ENCODE measurements at places on chromosomes 4 and X. TPM values are rescaled to one million over a fixed set of nuclear protein-coding genes. Genes with fewer than 3 reads are reported as not detected.
A peak's percentile ranks its signal among the peaks of the same experiment; 100 is the strongest.

XPNPEP2 gene
- 0.72 TPM for total RNA-seq

TAF7L gene
- 0.82 TPM for total RNA-seq

XAGE1A gene
- not detected for total RNA-seq

ARSD gene
- 13.5 TPM for total RNA-seq

FOXP3 gene
- total RNA-seq, result 0.21 TPM

SHROOM3 gene
- 17.5 TPM for total RNA-seq

ABLIM2 gene
- total RNA-seq, result 44.2 TPM

CFAP299 gene
- not detected for total RNA-seq

NMU gene
- total RNA-seq, result 6.2 TPM

GRCh38 chr4:55256787-55257186 lies 89.3 kb upstream of the SRD5A3 start:
- DNase-seq, result no peak

DNA sequence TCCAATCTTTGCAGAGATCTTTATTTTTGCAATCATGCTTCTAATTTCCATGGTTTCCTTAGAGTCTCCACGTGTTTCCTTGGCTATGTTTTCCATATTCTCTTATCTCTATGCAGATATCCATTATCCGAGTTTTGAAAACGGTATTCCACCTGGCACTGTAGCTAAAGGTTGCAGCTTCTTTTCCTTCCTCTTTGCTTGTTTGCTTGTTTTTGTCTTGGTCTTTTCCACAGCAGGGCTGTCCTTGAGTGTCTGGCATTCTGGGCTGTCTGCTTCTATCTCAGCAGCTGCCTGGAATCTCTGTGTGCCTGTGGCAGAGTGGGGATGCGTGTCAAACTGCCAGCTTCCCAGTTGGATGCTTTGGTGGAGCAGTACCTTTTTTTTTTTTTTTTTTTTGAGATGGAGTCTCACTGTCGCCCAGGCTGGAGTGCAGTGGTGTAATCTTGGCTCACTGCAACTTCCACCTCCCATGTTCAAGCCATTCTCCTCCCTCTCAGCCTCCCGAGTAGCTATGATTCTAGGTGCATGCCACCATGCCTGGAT lies 46.9 kb downstream of the WFS1 start:
- DNase-seq, result no peak

GRCh38 chr4:158374318-158374717 lies 147.4 kb upstream of the RXFP1 start:
- no peak for DNase-seq

DNA sequence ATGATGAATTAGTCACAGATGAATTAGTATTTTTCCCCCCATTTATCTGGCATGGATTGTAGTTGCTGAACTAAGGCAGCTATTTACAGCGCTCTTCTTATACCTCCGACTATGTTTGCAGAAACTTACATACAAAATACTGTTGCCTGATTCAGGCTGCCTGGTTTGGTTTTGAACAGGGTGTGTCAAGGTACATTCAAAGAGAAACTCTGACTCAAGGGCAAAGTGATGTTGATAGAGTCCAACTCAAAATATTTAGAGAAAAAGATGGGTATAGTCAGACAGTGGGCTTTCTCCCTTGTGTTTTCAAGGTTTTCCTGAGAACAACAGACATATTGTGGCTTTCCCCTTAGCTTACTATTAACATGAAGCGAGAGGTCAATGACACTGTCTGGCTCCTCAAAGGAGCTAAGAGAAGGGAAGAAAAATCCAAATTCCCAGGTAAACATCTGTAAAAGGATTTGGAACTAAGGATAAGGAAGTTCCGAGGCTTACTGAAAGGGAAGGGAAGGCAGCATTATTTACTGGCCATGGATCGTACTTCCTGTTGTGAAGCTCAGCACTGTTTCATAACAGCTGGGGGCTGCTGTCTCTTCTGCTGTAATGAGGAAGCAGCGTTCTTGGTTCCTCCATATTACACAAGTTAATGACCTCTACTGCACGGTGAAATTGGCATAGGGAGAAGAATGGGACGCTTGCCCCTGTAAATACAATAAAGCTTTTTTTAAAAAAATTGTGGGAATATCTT lies 30.9 kb downstream of the FAM9C start:
- peak; percentile 61 for DNase-seq

- DNase-seq, result peak; percentile 23
Measured at GRCh38 chr4:157806184-157806583, 366.6 kb downstream of the GASK1B start.

DNA sequence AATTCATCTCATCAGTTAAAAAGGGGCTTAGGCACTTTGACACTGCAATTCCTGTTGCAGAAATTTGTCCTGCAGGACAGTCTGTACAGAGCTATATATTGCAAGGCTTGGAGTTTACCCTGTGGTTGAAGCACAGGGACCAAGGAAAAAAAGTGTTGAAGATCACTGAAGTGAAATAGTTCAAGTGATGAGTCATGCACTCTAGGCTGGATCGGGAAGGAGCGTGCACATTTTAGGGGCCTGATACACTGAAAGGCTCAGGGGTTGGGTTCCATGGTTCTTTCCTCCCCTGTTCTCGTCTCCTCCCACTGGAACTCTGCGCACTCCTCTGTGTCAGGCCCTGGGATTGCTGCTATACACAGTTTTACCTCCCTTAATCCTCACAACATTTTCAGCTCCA lies 104.9 kb upstream of the ARMCX2 start:
- DNase-seq, result no peak

GRCh38 chr4:75545526-75545925 lies 10.3 kb upstream of the ODAPH start:
- no peak for DNase-seq

GRCh38 chr4:158819942-158820786 lies 51.3 kb downstream of the FNIP2 start:
- DNase-seq, result no peak

DNA sequence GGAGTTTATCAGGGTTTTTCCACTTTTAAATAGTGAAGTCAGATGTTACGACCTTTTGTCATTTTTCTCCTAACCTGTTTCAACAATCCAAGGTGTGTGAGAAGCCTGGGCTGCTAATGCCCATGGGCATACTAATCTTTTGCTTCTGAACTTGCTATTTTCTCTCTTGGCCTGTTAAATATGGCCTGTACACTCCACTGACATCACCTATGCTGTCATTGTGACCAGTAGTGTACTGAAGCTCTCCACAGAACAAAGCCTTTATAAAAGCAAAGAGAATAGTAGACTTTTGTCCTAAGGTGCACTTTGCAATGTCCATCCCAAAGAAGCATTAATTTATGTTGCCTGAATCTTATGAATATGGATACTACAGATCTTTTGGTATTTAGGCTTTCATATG lies 1490.5 kb downstream of the STIM2 start:
- DNase-seq, result no peak

- no peak for DNase-seq
Measured at GRCh38 chrX:20433388-20433775, 166.7 kb upstream of the RPS6KA3 start.

- DNase-seq, result no peak
Measured at GRCh38 chrX:27751976-27752375, 55.8 kb upstream of the MAGEB10 start.

DNA sequence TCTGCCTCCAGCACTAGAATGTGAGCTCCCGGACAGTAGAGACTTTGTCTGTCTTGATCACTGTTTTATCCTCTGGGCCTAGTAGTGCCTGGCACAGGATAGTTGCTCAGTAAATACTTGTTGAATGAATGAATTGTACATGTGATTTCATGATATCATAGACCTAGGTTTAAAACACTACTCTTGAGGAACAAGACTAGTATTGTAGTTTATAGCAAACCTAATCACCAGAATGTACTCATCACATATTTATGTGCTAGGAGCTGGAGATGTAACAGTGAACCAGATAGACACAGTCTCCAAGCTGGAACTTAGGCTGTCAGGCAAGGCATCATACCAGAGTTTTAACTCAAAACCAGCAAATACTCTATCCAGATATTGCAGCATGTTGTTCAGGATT lies 23.5 kb downstream of the GAB3 start:
- no peak for DNase-seq

- no peak for DNase-seq
Measured at GRCh38 chr4:62970846-62971245, 1438.4 kb downstream of the TECRL start.

DNA sequence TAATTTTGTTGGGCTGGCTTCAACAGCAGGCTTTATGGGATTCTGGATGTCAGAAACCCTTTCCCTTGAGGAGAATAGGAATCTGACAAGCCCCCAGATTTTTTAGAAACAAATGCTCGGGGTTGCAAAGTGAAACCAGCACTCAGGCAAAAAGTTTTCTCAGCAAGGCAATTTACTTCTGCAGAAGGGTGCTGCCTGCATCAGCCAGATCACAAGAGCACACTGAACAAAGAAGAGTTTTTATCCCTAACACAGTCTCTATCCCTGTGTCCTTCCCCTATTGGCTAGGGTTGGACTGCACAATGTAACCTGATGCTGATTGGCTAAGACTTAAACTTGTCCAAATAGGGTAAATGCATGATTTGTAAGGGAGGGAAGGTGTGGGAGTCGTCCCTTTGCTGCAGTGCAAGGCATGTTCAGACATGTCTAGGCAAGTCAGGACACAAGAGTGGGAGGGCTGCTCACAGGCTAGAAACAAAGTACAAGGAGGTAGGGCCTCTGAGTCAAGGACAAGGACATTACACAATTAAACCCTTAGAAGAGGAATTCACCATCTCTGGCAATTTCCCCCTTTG lies 175.8 kb downstream of the CCNG2 start:
- DNase-seq, result no peak

DNA sequence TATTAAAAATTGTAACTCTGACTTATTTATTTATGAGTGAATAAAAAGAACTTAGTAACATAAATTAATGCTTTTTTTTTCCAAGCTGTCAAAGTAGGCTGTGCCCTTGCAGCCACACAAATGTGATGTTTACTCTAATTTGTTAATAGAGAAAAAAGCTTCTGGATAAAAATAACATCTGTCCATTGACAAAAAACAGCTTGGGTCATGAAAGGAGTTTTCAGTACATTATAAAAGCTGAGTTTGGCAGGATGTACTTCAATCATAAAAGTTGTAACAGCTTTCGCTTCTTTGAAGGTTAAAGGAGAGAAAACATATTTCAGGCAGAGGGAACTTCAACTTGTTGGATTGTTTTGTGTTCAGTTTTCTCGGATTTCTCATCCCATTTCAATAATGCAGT lies 105.6 kb downstream of the SLC4A4 start:
- peak; percentile 7 for DNase-seq

- DNase-seq, result no peak
Measured at GRCh38 chrX:118630848-118631247, 96.6 kb upstream of the IL13RA1 start.

- no peak for DNase-seq
Measured at GRCh38 chrX:23478056-23478455, 143.4 kb downstream of the PTCHD1 start.

DNA sequence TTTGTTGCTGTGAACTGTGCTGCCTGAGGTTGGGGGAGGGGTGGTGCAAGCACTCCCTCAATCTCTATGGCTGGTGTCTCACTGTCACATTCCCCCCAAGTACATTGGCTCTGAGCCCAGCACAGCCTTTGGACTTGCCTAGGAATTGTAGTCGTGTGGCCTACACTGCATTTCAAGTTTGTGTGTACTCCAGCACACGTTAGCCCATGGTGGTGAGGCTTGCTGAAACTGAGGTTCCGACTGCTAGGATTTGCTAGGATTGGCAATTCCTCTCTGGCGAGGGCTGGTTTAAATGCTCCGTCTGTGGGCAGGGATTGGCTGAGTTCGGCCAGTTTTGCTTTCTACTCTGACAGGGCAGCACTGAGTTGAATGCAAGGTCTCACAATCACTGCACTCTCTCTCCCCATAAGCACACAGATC lies 121.7 kb upstream of the CXXC4 start:
- DNase-seq, result peak; percentile 31

DNA sequence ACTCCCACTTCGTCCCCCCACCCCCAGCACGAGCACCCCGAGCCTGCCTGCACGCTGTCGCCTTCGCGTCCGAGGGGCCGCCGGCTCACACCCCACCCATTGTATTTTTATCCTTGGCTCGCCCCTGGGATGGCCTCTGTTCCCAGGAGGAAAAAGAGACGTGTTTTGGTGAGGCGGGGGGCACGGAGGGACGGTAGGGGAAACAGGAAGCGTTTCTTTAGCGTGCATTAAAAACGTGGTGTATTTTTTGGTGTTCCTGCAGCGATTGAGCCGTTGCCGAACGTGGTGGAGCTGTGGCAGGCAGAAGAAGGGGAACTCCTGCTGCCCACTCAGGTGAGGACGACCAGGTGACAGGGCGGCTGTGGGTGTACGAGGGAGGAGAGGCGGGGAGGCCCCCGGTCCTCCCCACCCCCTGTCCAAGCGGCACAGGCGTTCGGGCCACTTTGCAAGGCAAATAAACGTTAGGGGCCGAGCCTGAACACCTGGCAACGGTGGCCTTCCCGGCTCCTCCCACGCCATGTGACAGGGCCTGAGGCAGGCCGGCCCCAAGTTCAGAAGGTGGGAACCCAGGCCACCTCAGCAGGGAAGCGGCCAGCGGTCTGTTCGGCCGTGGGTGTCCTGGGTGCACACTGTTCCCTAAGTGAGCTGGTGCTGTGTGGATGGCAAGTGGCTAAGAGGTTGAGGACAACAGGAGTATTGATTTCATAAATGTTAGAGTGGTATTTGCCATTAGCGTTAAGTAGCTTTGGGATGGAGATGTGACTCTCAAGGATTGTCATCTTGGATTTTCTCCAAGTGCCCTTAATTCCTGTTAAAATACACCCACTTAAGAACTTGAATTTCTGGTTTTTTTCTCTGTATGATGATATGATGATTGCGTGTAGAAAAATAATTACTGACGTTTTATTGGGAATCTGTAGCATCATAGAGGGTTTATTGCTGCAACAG lies 1.1 kb downstream of the TMEM131L start:
- peak; percentile 66 for DNase-seq

Measured in tongue (tissue), 3 donors.